COR-L47 (cell line): ENCODE measurements at places on chromosomes 2 and 18.

DNA sequence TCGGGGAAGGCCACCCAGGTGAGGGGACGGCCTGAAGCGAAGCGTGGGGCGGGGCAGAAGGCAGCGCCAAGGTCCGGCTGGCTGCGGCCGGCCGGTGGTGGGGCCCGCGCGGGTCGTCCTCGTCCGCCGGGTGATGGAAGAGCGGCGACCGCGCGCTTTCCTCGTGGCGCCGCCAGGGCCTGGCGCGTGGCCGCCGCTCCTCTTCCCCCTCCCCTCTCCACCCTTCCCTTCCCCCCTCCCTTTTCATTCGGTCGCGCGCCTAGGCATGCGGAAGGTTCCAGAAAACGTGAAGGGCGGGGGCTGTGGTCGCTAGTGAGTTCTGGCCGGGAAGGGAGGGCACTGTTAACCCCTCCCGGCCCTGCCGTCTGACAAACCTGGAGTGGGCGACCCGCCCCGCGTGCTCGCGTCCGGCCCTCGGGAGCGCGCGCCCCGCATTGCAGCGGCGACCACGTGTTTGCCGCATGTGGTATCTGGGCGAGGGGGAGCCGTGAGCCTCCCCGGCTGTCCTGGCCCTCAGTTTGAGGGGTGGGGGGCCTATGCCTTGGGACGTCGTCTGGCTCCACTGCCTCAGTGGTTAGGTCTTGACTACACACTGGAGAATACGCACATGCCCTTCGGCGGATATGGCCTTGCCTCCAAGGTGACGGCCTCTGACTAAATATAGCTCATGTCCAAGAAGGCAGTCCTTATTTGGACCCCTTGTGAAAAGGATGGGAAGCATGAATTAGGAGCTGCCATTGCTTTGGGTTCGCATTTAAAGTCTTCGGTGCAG lies 579 bp downstream of the MAT2A start:
- peak; percentile 68 for DNase-seq

GRCh38 chr2:120559401-120559800 lies 176.3 kb upstream of the GLI2 start:
- no peak for DNase-seq

DNA sequence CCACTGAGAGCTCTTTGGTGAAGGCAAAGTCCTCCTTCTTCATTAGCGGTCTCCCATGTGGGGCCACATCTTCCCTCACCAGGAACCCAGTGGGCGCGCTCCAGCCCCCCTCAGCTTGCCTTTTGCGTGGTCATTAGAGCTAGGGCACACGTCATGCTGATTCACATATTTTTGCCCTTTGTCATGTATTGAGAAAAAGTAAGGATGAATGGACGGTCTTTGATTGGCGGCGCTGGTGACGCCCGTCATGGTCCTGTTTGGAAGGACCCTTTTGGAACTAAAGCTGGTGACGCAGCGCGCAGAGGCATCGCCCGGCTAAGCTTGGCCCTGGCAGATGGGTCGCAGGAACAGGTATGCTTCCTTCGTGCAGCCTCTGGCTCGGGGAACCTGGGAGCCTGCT lies 3.1 kb downstream of the SLC14A1 start:
- DNase-seq = no peak

DNA sequence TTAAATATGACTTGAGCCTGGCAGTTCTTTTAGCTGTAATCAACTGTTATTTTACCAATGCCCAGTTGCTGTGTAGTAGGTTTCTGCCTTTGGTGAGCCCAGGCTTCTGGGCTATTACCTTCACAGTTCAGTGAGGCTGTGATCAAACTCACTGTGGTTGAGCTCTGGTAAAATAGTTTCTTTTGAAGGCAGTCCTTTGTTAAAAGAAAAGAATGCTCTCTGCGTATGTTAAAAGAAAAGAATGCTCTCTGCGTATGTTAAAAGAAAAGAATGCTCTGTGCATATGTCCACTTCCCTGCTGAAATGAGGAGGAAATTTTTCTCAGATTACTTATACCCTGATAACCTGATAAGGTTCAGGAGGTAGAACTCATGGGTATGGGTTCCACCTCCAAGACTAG lies 244.3 kb downstream of the RNF144A start:
- no peak for DNase-seq
